ENCODE measurements at places on chromosomes 6 and 20. TPM values are rescaled to one million over a fixed set of nuclear protein-coding genes. Genes with fewer than 3 reads are reported as not detected.

- DNase-seq: peak; percentile 75
Observed at GRCh38 chr6:47034421-47034820, 7.7 kb downstream of the ADGRF1 start.

DNA sequence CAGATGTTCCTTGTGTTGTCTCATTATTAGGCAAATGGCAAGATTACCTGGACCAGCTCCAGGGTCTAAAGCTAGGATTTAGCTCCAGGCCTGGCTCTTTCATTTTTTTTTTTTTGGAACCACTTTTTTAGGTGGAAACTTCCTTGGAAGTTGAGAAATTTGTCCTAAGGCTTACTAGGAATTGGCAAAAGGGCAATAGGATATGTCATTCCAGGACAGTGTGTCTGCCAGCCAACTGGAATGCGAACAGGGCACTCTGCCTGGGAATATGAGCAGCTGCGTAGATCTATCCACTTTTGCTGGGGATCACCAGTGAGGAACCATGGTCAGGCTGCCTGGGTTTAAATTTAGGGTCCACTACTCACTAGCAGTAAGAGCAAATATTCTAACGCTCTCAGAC is 304.0 kb downstream of the TSHZ2 start:
- no peak for DNase-seq

GRCh38 chr20:5969348-5969935 is 19.0 kb downstream of the MCM8 start:
- DNase-seq: no peak

DNA sequence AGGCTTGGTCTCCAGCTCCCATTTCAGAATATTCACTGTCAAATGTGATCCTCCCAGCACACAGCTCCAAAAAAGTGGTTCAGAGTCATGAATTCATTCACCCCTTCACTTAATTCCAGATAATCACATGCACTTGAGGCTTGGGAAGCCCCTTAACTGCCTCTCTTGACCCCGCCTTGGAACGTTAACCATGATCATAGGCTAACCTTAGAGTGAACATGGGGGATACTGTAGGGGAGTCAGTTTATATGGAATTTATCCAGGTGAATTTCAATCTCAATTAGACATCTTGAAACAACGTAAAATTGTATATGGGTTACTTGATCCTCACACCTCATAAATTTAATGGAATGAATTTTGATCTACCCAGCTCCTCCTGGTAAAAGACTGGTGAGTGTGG is 346.8 kb upstream of the ARID1B start:
- no peak for DNase-seq

- peak; percentile 81 for DNase-seq
Observed at GRCh38 chr6:21769405-21769861, 175.9 kb downstream of the SOX4 start.

GRCh38 chr6:160041608-160042007 is 72.7 kb downstream of the IGF2R start:
- DNase-seq: peak; percentile 70

GRCh38 chr20:8255945-8256632 is 124.0 kb downstream of the PLCB1 start:
- DNase-seq: peak; percentile 23

GRCh38 chr6:97401533-97401932 is 118.5 kb upstream of the MMS22L start:
- DNase-seq: no peak

GRCh38 chr6:134379599-134379998 is 61.7 kb upstream of the SGK1 start:
- no peak for DNase-seq

GRCh38 chr20:10090588-10091166 is 55.9 kb downstream of the ANKEF1 start:
- peak; percentile 73 for DNase-seq

DNA sequence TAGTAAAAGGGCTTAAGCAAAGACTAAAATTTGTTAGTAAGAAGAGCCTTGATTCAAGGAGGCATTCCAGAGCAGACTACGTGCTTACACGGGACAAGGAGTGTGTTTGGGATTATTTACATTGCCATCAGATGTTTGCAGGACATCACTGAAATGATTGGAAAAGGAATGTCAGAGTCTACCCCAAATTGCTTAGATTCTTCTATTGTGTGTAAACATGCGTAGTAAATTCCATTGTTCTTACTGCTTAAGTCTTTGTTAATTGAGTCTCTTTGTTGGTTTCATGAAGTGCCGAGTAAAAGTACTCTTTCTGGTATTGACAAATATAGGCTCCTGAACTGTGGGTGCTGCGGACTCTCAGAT is 60.5 kb downstream of the CD83 start:
- DNase-seq: peak; percentile 15

- peak; percentile 90 for DNase-seq
Observed at GRCh38 chr6:163001330-163001729, 273.6 kb downstream of the PACRG start.

- no peak for DNase-seq
Observed at GRCh38 chr20:59817406-59817805, 116.0 kb downstream of the SYCP2 start.

DNA sequence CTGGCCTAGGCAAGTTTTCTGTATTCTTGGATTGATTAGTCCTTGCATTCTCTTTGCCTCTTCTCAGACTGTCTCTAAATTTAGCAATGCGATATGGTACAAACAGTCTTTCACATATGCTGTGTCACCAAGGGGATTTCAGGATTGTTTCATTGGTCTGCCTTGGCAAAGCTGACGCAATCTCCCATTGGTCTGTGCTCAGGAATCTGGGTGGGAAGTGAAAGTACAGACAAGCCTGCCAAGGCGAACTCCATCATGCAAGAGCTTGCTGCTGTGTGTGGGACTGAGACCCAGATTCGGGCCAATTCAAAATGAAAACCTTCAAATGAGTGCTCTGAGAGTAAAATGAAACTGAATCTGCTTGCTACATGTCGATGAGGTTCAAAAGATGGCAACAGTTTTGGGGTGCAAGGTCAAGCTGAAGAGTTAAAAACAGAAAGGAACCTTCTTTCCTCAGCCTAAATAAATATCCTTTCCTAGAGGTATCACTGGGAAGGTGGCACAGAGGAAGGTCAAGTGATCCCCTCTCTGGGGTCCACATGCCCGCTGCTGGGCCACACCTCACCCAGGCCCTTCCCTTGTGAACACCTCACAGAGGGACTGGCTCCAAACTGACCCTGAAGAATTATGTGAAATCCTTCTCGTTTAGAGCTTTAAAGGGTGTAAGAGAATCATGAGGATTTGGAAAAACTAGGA is 198.8 kb upstream of the PREP start:
- DNase-seq: peak; percentile 99

GRCh38 chr20:41715526-41715925 is 97.3 kb upstream of the CHD6 start:
- no peak for DNase-seq

- DNase-seq: peak; percentile 70
Observed at GRCh38 chr6:52416629-52417151, 3.5 kb upstream of the EFHC1 start.

DNA sequence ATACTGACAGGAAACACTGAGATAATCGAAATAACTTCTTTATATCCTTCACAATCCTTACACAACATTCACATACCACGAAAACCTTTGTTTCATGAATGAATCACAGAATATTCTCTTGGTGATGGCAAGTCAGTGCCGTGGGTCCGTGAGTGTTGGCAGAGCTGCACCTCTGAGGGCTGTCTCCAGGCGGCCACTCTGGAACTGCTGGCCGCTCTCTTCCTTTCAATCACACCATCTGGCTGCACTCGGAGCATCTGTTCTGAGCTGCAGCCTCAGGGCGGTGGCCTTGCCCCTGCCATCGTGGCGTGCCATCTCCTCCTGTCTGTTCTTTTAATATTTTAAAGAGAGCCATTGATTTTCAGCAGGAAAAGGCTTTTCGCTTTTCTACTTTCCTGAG is 129.4 kb upstream of the AFDN start:
- peak; percentile 17 for DNase-seq

DNA sequence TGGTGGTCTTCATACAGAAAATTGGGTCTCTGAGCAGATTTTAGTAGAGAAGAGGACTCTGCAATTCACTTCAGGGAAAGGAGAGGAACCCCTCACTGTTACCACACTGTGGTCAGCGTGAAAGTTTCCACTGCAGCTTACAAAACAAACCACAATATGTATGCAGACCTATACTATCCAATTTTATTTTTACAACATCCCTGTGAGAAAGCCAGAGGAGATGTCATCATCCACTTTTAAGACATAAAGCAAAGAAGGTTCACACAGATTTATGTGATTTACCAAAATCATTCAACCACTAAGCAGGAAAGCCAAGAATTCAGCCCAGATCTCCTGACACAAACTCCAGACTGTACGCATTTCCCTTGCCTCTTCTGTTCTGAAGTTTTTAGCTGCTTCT is 442.4 kb downstream of the FRK start:
- peak; percentile 46 for DNase-seq

GRCh38 chr6:116954938-116955337 is 77.9 kb downstream of the RFX6 start:
- DNase-seq: no peak

DNA sequence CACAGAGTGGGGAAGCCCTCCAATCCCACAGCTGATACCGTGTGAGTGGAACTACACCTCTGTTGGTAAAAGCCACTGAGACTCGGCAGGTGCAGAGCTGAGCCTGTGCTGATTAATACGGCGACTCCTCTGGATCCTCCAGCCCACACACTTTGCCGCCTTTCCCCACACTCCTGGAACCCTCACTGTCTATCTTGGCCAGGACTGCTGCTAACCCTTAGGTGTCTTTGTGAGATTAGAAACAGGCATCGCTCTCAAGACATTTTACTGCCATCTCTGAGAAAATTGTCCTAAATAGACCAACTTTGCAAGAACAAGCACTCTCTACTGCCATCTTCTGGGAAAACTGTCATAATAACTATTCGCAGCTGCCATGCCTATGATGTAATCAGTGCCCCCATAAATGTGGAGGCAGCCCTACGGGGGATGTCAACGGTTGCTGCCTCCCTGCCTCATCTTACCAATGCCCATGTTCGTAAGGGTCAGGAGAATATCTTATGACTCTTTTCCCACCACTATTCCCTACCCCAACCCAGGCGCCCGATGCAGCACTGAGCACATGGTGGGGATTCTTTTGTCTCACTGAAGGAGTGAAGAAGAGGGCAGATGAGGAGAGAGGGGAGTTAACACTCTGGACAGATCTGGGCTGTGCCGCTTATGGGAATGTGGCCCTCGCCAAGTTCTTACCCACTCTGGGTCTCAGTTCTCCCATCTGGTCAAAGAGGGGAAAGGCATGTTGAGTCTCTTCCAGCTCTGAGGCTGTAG is 26.1 kb upstream of the KCNB1 start:
- DNase-seq: peak; percentile 63

- DNase-seq: no peak
Observed at GRCh38 chr6:116542426-116542825, 3.1 kb downstream of the TRAPPC3L start.

DNA sequence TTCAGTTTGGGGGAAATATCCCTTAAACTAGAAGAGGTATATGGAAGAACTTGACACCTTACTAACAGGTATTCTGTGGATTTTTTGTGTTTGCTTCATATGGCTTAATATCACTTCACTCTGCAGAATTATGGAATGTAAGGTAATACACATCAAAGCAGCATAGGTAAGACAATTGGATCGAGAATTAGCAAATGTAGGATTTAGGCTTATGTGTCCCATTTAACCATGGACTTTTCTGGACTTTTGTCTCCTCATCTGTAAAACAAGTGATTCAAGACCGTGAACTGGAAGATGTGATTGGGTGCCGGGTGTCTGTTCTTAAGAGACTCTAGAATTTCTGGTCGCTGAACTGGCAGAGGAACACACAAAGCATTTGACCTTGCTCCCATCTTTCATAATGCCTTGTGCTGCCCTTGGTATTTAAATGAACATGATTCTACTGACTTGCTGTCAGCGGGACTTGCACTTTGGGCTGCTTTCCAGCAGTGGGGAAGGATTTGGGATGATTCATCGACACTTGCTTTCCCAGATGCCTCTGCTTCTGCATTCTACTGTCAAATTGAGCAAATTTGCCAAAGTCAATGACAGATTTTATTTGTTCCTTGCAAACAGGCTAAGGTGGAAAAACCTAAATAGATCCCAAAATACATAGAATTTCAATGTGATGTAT is 199.8 kb downstream of the PLCB1 start:
- peak; percentile 85 for DNase-seq

- DNase-seq: no peak
Observed at GRCh38 chr20:40397467-40397866, 291.6 kb downstream of the MAFB start.

GRCh38 chr6:134896910-134897309 is 53.0 kb downstream of the ALDH8A1 start:
- no peak for DNase-seq

DNA sequence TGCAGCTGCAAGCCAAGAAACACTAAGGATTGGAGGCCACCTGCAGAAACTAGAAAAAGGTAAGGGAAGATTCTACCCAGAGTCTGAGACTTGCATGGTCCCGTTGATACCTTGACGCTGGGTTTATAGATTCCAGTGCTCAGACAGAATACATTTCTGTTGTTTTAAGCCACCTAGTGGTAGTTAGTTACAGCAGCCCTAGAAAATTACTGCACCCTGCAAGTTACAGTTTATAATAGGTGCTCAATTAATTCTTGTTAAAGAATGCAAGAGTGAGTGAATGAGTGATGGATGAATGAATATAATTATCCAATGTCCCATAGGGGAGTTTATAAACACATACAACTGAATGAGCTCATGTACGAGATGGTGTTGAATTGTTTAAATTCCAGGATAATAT is 453.1 kb upstream of the SLC35B3 start:
- DNase-seq: no peak

GRCh38 chr6:41937472-41937860 is 4.1 kb downstream of the CCND3 start:
- DNase-seq: no peak

GRCh38 chr20:62999580-62999979 is 7.2 kb downstream of the BHLHE23 start:
- no peak for DNase-seq

DNA sequence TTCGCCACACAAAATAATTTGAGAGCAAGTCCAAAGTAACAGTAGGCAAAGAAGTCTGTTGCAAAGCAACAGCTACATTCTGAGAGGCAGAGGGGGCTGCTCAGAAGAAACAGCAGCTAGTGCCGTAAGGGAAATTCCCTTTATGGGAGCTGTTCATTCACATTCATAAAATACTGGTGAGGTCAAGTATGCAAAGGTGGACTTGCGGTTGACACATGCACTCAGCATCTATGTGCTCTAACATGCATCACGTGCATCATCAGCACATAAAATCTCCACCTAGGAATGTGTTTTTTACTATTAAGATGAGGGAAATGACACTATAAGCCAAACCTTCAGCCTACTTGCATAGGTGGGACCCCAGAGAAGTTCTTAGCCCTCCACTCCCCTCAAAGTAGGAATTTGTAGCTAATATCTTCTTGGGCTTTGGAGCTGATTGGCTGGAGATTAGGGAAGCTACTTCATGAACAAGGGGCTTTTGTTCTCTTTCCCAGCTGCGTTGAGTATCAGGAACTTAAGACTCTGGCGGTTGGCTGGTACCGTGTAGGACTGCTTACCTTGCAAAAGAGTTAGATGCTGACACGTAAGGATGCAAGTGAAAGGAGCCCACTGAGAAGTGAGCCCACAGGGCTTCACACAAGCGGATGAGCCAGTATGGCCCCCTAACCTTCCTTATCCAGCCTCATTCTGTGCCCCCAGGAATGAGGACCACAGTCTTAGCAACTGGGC is 12.4 kb downstream of the CST3 start:
- DNase-seq: no peak

INSM1 gene
- 0.10 TPM for total RNA-seq

OPRL1 gene
- 0.29 TPM for total RNA-seq

CTCFL gene
- not detected for total RNA-seq

GSTA2 gene
- not detected for total RNA-seq

THBS2 gene
- total RNA-seq: 90.8 TPM

EYS gene
- total RNA-seq: not detected

WFDC10B gene
- total RNA-seq: 0.88 TPM

GUCA1A gene
- not detected for total RNA-seq

MCCD1 gene
- not detected for total RNA-seq

CAPN11 gene
- total RNA-seq: not detected

PTCRA gene
- not detected for total RNA-seq

Measured in RPMI7951 (cell line).